ENCODE measurements at places on chromosomes 1 and 21.

DNA sequence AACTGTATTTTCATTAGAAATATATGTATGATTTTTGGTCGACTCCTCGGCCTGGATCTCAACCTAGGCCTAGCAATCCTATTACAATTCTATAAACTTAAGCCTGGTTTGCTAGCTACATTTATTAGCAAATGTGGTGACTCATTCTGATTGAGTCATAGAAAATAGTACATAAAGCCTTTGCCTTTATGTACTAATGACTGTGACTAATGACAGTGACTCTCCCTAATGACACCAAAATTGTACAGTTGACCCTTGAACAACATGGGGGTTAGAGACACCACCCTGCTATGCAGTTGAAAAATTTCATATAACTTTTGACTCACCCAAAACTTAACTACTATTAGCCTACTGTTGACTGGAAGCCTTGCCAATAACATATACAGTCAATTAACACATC, 78.9 kb downstream of the CLEC20A start:
- peak; percentile 71 for DNase-seq

DNA sequence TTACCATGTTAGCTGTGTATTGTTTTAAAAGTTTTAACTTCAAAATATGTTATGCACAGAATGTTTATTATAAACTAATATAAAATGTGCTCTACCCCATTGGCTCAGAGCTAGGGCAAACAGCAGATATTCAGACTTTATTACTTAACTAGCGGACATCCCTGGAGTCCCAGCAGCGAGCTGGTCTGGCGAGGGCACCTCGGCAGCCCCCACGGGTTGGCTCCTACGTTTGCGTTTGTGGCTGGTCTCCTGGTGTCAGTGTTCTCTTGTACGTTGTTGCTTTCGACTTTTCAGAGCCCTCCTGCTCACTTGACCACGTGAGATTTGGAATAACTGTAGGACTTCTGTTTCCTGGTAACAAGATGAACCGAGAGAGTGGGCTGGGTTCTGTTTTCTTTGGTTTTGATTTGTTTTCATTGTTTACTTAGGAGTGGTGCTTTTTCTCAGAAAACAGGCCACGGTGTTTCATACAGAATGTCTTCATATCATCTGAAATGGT, 44.5 kb downstream of the CBS start:
- no peak for DNase-seq

DNA sequence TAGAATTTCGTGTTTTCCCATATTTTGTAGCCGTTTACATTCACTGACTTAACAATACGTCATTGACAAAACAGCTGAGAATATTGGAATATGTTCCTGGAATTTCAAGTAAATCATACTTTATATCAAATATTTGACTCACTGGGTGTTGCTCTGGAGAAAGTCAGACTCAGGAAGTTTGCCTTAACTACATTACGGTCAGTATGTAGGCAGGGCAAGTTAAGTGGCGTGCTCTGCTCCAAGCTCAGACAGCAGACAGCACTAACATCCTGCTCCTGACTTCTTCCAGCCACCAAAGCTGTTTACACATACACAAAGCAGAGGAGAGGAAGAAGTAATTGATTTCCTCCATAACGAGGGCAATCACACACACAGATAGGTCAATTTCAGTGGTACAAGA, 414.6 kb downstream of the LRRIQ3 start:
- DNase-seq: peak; percentile 14

GRCh38 chr1:17097147-17097546, 22.1 kb downstream of the PADI2 start:
- DNase-seq: no peak

Data from fibroblast of upper back skin (primary cell).